NCI-H1092 treated with DMSO at 0.1 percent for 48 hours (cell line): ENCODE measurements at places on chromosomes 7 and 10.

DNA sequence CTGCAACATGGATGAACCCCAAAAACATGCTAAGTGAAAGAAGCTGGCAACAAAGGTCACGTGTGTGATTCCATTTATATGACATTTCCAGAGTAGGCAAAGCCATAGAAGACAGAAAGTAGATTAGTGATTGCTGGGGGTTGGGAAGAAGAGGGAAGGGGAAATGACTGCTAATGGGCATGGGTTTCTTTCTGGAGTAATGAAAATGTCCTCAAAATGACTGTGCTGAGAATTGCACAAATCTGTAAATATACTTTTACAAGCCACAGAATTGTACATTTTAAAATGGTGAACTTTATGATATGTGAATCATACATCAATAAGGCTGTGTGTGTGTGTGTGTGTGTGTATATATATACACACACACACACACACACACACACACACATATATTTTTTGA is 15.8 kb downstream of the MMS19 start:
- DNase-seq = no peak

DNA sequence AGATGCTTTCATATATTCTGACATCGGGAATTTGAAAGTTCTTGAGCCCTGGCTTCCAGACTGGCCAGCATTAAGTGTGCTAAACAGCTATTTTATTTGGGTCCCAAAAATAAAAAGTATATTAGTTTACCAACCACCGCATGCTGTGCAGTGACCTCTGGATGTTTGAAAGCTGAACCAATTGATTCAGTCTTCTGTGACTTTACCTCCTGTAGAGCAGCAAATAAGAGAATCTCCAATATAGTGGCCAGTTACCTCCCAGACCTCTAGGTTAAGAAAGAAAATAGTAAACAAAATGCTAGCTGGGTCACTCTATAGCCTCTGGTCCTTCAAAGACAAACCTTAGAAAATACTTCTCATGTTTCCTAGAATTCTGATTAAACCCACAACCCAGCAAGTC is 424.6 kb upstream of the NFE2L3 start:
- no peak for DNase-seq

GRCh38 chr7:88429382-88429781 is 122.7 kb upstream of the STEAP4 start:
- no peak for DNase-seq

DNA sequence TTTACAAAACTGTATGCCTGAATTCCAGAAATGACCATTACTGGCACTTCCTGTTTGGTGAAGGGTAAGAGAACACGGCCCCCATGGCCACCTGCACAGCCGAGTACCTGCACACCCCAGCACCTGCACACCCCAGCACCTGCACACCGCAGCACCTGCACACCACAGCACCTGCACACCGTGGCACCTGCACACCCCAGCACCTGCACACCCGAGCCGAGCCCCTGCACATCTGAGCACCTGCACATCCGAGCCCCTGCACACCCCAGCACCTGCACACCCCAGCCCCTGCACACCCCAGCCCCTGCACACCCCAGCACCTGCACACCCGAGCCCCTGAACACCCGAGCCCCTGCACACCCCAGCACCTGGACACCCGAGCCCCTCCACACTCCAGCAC is 243.5 kb downstream of the DNAJB6 start:
- DNase-seq = no peak

DNA sequence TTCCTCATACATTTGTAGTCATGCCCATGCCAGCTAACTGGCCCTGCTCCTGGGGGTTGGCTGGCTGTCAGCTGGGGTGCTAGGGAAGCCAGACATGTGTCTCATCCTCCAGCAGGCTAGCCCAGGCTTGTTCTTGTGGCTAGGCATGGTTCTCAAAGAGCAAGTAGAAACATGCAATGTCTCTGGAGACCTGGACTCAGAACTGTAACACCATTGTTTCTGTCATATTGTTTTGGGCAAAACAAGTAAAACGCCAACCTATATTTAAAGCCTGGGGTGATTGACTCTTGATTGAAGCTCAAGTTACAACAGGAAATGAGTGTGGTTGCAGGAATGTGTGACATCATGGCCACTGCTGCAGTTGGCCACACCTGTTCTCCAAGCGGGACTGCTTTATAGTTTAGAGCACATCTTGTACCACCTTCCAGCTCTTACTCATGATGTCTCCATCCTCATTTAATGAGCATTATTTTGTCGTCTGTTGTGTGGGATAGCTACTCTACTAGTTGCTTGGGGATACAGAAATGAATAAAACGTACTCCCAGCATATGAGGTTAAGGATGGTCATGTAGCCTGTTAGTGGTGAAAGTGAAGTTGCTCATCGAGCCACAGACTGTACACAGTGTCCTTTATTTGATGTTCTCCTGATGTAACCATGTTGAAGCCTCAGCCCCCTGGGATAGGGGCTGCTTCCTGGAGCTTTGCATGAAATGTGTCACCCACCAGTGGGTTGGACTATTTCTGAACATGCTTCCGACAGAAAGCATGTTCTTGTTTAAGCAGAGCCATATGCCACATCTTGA is 168.4 kb downstream of the SORCS3 start:
- no peak for DNase-seq

DNA sequence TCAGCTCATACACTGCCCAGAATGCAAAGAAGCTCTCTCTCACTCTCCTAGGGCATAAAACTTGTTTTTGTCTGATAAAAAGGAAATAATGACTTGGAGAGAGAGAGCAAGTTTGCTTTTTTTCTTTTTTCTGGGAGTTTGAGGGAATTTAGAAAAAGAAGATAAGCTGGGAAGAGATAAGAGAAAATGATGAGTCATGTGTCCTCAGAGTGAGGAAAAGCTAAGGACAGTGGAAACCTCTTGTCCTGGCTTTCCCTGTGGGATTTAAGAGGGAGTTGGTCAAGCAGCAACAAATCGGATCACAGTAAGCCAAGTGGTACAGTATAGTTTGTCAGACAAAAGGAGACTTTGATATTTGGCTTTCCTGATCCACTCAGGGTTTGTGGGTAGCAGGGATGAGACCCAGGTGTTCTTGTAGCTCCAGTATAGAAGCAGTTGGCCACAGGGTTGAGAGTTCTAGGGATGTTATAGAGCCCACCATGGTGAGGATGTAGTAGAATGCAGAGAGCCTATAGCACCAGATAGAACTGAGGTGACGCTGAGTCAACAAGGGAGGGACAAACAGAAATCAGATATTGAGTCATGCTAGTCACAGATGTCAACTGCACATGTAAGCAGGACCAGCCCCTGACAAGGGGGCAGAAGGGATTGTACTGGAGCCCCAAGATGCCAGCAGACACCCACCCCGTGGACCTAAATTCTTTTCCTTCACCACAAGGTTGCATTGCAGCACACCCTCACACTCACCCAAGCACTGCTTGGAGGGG is 219.3 kb upstream of the TAC1 start:
- no peak for DNase-seq

- DNase-seq = no peak
Measured at GRCh38 chr7:32774541-32774951, 117.0 kb downstream of the KBTBD2 start.

- DNase-seq = peak; percentile 69
Measured at GRCh38 chr10:35822316-35822715, 180.2 kb upstream of the FZD8 start.

DNA sequence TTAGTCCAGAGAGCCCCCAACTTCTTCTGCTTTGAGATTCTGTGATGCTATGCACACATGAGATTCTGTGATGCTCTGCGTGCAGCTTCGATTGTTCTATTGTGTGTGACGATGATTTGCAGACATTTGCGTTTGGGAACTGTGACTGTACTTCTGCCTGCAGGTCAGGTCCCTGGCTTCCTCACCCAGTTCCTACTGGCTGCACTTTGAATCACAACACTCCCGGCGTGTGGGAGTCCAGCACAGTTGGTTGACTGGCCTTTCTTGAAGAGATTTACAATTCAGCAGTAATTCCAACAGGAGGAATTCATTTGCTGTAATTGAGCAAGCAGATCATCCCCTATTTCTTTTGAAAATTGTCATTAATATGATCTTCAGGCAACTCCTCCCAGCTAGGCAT is 252.2 kb upstream of the YAE1 start:
- no peak for DNase-seq

DNA sequence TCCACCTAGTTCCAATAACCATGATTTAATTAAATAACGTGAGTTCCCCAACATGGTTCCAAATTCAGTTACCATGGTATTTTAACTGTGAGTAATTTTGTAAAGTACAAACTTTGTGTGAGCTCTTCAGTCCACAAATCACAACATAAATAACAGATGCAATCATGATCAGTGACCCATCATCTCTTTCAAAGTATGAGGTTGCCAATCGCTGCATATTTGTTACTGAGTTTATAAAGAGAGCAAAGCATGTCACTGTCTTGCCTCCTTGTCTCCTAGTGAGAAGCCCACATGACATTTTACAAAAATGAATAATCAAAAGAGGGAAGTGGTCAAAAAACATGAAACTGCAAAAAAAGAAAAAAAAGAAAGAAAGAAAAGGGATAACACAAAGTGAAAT is 69.1 kb upstream of the PDSS1 start:
- no peak for DNase-seq

GRCh38 chr10:117165538-117166417 is 27.7 kb upstream of the VAX1 start:
- no peak for DNase-seq

DNA sequence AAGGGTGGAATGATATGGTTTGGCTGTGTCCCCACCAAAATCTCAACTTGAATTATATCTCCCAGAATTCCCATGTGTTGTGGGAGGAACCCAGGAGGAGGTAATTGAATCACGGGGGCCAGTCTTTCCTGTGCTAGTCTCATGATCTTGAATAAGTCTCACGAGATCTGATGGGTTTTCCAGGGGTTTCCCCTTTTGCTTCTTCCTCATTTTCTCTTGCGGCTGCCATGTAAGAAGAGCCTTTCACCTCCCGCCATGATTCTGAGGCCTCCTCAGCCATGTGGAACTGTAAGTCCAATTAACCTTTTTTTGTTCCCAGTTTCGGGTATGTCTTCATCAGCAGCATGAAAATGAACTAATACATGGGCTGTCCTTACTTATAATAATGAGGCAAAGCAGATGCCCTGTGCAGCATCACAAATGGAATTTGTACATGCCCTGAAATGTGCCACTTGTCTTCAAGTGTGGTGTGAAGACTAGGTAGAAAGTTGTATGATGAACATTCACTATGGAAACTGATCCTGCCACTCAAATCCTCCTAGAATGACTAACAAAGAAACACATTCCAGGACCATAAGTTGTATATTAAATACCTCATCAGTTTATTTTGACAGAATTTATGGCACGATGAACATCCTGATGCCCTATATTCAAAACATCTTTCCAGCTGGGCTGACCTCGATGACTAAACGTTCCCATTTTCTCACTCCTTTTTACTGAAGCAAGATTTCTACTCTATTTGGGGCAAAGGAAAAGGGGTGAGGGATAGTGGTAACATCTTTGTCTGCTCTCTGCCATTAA is 122.8 kb upstream of the CTTNBP2 start:
- no peak for DNase-seq

GRCh38 chr7:135102372-135102771 is 45.5 kb upstream of the TMEM140 start:
- DNase-seq = no peak

DNA sequence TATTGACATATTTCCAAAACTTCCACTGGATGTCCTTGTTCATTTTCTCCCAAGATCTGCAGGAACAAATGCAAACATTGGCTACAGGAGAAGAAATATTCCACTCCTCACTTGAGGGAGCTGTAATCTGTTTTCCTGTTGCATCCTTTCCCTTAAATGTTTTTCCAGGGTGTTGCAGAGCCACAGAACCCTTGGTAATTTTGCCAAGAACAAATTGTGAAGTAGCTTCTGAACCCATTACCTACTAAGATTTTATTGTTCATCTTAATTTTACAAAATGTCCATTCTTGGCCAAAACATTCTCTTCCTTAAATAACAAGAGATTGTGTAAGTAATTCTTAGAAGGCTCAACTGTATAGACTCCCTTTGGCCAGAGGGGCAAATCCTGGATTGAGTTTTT is 177.0 kb downstream of the GNAT3 start:
- DNase-seq = no peak
